H9 (cell line): ENCODE measurements at places on chromosomes 1 and 21. TPM values are rescaled to one million over a fixed set of nuclear protein-coding genes. Genes with fewer than 3 reads are reported as not detected.

CSF3R gene
- not detected in 2 replicates for total RNA-seq

DNA sequence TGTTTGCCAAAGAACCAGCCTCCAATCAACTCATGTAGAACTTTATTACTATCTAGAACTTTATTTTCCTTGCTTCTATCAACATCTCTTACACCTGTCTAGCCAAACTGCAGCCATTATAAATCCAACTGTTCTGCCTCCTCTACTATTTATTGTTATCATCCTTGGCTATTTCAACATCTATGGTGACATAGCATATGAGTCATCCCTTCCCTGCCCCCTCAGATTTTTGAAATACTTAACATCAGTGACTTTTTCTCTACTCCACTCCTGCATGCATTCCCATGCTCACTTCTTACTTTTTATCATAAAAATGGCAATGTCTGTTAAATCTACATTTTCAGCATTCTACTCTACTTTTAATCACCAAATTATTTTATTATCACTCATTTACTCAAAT is 544.9 kb upstream of the NEGR1 start:
- no peak for DNase-seq

GRCh38 chr1:22815421-22816066 is 104.9 kb downstream of the EPHB2 start:
- no peak for DNase-seq

DNA sequence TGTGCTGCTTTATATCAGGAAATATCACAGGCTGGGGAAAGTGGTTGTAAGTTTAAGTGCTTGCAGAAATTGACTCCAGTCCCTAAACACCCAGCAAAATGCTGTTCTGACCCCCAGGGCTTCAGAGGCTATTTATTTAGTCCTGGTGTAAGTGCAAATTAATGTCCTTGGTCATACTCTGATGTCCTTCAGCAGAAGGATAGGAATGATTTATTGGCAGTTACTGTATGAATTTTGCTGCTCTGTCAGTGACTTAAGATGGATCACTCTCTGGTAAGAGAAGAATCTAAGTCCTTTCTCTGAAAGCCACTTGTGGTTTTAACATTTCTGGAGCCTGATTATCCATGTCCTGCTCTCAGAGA is 21.9 kb downstream of the FAM20B start:
- no peak for DNase-seq

DNA sequence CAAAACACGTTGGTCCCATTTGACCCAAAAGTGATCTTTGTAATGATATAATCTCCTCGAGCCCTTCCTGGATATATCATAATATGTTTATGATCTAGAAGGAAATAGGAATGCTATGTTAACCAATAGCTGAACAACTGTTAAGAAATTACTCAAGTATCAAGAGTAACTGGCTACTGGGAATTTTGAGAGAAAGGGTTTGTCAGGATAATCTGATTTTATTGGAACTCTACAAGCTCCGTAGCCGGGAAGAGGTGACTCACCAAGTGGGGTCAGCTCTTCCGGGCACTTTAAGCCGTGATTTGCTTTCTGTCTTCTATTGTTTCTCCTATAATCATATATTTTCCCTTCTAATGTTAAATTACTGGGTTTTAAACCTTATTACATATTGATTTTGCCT is 250.5 kb upstream of the POGK start:
- DNase-seq: no peak

- DNase-seq: no peak
Measured at GRCh38 chr1:94081566-94082344, 39.2 kb downstream of the ABCA4 start.

CRABP2 gene
- 180 and 184 TPM in 2 replicates for total RNA-seq

DNA sequence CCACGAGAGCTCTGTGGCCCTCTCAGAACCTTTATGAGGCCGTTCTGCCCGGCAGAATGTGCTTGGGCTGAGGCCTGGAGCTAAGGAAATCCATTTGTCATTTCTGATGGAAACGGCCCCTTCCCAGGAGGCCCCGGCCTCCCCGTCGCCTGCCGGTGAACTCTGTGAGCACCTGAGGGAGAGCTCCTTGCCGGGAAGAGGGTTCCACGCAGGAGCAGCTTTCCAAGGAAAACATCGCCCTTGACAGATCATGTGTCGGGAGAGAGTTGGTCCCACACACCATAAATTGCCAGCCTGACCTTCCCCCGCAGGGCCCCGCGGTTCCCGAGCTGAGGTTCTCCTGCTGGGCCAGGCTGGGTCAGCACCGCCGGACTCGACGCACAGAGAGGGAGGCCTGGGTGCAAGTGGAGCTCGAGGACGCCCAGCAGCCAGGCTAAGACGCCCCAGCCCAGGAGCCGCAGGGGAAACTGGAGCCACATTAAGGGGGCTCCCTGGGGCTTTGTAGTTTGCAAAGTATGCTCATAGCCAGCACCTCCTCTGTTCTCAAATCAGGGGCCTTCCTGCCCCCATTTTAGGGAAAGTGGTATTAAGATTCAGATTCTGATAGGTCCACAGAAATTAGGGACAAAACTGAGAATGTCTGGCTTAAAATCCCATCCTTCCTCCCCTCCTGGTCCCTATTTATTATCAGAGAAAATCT is 239.5 kb downstream of the FOXD2 start:
- DNase-seq: peak; percentile 24

CDK11A gene
- 49.5 and 50.1 TPM in 2 replicates for total RNA-seq

DNA sequence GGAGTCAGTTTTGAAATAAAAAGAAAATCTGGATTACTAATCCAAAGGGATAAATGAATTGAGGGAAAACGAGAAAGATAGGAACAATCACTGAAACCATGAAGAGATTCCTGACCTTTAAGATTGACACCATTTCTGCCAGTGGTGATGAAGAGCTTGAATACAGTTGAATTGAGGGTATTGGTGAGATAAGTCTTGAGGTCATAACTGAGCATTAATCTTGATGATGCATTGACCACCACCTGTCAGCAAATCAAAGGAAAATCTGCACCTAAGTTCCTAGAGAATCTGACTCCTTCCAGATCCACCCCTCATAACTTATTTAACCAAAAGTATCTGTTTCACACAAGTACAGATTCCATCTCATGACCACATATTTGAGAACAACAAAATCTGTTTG is 21.6 kb downstream of the RPS27 start:
- DNase-seq: no peak

DNA sequence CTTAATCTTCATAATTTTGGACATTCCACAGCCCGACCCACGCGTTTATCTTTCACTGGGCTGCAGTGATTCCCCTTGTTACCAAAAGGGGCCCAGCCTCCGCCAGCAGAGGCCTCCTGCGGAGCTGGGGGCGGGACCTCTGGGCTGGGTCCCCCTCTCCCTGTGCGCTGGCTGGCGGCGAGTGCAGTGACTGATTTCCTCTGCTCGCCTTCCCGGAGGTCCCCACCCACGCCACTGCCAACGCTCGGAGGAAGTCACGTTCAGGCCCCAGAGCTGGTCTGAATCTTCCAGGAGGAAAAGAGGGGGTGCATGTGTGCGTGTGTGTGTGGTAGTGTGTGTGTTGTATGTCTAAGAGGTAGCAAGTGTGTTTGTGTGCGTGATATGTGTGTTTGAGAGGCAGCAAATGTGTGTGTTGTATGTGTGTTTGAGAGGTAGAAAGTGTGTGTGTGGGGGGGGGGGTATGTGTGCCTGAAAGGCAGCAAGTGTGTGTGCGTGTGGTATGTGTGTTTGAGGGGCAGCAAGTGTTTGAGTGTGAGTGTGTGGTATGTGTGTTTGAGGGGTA is 35.0 kb upstream of the JAK1 start:
- DNase-seq: peak; percentile 67

DNA sequence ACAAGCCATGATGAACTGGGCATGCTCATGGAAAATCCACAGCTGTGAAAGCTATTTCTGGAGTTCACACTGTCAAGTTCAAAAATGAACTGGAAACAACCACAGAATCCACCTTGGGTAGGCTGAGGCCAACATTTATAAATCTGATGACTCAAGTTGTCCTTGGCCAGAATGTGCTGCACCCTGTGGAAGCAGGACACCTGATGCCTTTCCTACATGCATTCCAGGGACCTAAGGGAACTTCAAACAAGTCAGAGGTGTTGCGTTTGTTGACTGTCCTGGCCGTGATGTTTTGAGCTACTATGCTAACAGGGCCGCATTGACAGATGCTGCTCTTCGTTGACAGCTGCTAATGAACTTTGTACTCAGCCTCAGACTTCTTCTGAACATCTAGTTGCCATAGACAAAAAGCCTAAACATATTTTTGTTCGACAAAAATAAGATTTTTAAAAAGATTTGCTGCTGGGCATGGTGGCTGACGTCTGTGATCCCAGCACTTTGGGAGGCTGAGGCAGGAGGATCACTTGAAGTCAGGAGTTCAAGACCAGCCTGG is 127.9 kb upstream of the SLC45A1 start:
- DNase-seq: no peak

B3GALT6 gene
- total RNA-seq: 27.0 and 27.1 TPM in 2 replicates

- DNase-seq: no peak
Measured at GRCh38 chr1:15757016-15757543, 1.5 kb upstream of the FBLIM1 start.

COPA gene
- 118 TPM in 2 replicates for total RNA-seq

GRCh38 chr1:93805027-93805610 is 73.9 kb downstream of the DNTTIP2 start:
- no peak for DNase-seq

DNA sequence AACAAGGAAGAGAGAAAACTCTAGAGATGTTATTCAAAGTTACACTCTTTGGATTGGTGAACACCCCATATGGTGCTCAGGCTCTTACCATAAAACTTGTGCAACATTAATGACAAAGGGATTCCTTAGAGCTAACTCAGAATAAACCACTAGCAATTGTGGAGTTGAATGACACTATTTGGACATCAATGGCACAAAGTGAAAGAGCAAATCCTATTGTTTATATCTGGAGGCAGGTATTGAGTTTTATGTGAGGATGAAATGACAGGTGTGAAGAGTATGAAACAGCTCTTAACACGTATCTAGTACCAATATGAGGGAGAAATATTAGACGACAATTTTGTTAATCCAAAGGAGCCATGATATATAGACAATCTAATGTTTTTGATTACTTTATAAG is 584.9 kb upstream of the PBX1 start:
- DNase-seq: no peak

GRCh38 chr21:37385179-37385765 is 18.7 kb downstream of the DYRK1A start:
- no peak for DNase-seq

DNA sequence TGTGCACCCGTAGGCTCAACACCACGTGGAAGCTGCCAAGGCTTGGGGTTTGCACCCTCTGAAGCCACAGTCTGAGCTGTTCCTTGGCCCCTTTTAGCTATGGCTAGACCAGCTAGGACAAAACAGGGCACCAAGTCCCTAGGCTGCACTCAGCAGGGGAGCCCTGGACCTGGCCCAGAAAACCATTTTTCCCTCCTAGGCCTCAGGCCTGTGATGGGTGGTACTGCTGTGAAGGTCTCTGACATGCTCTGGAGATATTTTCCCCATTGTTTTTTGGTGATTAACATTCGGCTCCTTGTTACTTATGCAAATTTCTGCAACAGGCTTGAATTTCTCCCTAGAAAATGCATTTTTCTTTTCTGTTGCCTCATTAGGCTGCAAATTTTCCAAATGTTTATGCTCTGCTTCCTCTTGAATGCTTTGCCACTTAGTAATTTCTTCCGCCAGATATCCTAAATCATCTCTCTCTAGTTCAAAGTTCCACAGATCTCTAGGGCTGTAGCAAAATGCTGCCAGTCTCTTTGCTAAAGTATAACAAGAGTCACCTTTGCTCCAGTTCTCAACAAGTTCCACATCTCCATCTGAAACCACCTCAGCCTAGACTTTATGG is 69.0 kb upstream of the KRTAP19-8 start:
- no peak for DNase-seq

PRKCZ gene
- total RNA-seq: 42.0 and 48.4 TPM in 2 replicates

- DNase-seq: no peak
Measured at GRCh38 chr1:88685259-88685620, 1.2 kb downstream of the PKN2 start.
